Stimulated activated CD4-positive, alpha-beta T cell treated with anti-CD3 and anti-CD28 coated beads, Interleukin-1b, Interleukin-23, amount 100 ng/mL, for 24 hours (primary cell): ENCODE measurements at places on chromosomes 6 and 20.

GRCh38 chr20:732727-733126, 35.6 kb downstream of the SLC52A3 start:
- no peak for DNase-seq

DNA sequence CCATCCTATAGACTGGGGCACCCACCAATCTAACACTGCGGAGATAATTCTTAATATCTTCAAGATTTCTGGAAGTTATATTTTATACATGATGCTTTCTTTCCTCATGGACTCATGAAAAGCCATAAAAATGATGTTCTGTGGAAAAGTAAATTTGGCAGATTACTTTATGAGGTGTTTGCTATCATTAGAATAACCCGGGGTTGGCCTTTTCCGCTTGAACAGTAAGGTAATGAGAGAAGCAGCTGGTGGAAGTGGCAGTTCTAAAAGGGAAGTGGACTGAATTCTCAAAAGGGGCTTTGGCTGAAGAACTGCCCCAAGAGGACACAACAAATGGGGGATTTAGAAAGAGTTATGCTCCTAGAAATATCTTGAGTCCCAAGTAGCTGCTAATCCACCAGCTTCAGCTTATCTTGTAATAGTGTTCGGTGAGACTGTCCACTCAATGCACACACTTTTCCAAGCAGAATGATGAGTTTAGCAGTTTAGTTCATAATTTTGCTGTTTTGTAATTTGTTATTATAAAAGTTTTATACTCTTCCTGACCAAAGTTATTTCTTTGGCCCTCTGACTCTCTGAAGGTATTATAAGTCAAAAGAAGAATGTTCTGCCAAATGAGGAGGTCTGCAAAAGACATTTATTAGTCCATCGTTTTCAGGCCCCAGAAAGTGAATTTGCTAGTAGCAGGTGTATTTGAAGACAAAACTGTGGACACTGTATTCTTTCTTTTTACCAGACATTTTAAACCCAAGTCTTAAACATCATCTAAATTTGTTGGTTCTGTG, 2.9 kb downstream of the ISM1 start:
- no peak for DNase-seq

- DNase-seq, result no peak
These were observed 39.6 kb downstream of the SHLD1 start for GRCh38 chr20:5789827-5790226.

GRCh38 chr6:12129523-12129922, 117.4 kb downstream of the HIVEP1 start:
- DNase-seq, result no peak

DNA sequence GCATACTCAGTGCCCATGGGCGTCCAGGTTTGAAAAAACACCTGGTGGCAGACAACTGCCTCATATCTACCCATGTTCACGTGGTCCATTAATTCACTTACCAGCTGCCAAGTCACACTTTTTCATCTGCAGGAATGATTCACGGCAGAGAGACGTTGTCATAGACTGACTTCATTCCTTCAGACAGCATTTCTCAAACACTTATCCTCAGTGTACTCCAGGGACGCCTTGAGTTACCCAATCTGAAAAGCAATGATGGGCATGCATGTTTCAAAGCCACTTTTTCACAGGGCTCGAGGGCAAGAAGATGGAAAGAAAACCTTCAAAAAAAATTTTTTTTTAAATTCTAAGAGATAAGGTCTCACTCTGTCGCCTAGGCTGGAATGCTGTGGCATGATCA, 6.0 kb downstream of the MMP24OS start:
- no peak for DNase-seq
